Colonic mucosa (tissue), 4 donors: ENCODE measurements at places on chromosomes 12 and 14. TPM values are rescaled to one million over a fixed set of nuclear protein-coding genes. Genes with fewer than 3 reads are reported as not detected.

GRCh38 chr12:69008520-69008919 is 75.5 kb upstream of the CPM start:
- no peak for DNase-seq

DNA sequence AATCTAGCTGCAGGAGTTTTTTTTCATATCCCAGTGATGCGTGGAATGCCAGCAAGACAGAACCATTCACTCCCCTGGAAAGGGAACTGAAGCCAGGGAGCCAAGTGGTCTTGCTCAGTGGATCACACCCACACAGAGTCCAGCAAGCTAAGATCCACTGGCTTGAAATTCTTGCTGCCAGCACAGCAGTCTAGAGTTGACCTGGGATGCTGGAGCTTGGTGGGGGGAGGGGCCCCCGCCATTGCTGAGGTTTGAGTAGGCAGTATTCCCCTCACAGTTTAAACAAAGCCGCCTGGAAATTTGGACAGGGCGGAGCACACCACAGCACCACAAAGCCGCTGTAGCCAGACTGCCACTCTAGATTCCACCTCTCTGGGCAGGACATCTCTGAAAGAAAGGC is 86.9 kb upstream of the STXBP6 start:
- DNase-seq, result no peak

- peak; percentile 6 for DNase-seq
Measured at GRCh38 chr14:99120526-99121318, 151.3 kb downstream of the BCL11B start.

DNA sequence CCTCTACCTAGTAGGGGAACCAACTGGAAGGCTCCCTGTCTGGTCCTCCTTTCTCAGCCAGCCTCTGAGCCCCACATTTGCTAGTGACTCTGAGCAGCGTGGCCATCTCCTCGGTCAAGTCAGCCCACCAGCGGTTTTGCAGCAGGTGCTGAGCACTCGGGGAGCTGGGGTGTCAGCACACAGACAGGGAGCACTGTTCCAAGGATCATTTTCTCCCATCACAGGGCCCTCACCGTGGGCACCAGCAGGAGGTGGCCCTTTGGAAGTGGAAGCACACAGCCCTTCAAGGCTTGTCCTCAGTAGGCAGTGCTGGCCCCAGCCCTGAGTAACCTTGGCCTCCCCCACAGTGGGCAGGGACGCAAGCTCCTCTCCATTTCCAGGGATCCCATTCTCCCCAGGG is 24.1 kb upstream of the EML1 start:
- DNase-seq, result no peak

DNA sequence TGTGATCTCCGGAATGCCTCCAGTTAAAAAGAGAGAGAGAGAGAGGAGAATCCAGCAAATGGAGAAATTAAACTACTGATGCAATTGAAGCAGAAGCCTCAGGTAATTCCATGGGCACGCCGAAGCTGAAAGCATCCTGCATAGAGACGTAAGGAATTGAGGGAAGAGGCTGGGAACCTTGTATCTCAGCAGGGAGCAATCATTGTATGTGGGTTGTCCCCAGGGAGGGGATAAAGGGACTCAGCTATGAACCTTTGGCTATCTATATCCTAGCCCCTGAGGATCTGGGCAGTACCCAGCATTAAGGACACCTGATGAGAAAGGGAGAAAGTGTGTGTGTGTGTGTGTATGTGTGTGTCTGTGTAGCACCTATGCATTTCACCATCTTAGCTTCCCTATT is 95.8 kb upstream of the ATXN7L3B start:
- DNase-seq, result no peak

DNA sequence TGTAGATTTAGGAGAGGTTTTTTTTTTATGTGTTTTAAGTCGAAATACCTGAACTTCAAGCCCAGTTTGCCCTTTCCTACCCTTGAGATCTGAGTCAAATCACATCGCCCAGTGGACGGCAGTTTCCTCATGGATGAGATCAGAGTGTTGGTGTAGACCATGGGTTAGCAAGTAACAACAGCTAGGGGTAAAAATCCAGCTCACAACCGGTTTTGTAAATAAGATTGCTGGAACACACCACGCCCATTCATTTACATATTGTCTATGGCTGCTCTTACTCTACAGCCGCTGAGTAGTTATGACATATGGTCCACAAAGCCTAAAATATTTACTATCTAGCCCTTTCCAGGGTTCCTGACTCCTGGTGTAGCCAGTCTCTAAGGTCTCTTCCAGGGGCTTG is 158.5 kb upstream of the PLEKHG7 start:
- peak; percentile 30 for DNase-seq

DNA sequence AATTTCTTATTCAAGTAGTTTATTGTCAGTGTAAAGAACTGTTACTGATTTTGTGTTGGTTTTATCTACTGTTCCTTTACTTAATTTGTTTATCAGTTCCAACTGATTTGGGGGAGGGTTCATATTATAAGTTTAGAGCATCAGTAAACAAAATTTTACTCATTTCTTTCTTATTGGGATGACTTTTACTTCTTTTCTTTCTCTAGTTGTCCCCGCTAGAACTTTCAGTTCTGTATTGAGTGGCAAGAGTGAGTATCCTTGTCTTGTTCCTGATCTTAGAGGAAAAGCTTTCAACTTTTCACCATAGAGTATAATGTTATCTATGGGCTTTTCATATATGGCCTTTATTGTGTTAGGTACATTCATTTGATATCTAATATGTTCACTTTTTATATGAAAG is 584.1 kb downstream of the LRFN5 start:
- no peak for DNase-seq

- no peak for DNase-seq
Measured at GRCh38 chr12:91319071-91319760, 136.6 kb upstream of the DCN start.

- no peak for DNase-seq
Measured at GRCh38 chr12:53300187-53300586, 692 bp downstream of the MYG1 start.

Gene ADCY6
- total RNA-seq, result 84.7 TPM

Gene TMEM132C
- 0.25 TPM for total RNA-seq

Gene KCNMB4
- 0.35 TPM for total RNA-seq

Gene KCNC2
- total RNA-seq, result not detected

Gene CEBPE
- total RNA-seq, result not detected
